Inflammatory macrophage treated with lipopolysaccharide for 1 hour (primary cell): ENCODE measurements at places on chromosomes 16 and 17.

- DNase-seq: no peak
These were observed 24.2 kb upstream of the TMC5 start for GRCh38 chr16:19393226-19394111.

GRCh38 chr16:71288570-71288889, 672 bp downstream of the CMTR2 start:
- no peak for DNase-seq

- no peak for DNase-seq
These were observed 14.2 kb upstream of the ZFHX3 start for GRCh38 chr16:73062001-73062616.

DNA sequence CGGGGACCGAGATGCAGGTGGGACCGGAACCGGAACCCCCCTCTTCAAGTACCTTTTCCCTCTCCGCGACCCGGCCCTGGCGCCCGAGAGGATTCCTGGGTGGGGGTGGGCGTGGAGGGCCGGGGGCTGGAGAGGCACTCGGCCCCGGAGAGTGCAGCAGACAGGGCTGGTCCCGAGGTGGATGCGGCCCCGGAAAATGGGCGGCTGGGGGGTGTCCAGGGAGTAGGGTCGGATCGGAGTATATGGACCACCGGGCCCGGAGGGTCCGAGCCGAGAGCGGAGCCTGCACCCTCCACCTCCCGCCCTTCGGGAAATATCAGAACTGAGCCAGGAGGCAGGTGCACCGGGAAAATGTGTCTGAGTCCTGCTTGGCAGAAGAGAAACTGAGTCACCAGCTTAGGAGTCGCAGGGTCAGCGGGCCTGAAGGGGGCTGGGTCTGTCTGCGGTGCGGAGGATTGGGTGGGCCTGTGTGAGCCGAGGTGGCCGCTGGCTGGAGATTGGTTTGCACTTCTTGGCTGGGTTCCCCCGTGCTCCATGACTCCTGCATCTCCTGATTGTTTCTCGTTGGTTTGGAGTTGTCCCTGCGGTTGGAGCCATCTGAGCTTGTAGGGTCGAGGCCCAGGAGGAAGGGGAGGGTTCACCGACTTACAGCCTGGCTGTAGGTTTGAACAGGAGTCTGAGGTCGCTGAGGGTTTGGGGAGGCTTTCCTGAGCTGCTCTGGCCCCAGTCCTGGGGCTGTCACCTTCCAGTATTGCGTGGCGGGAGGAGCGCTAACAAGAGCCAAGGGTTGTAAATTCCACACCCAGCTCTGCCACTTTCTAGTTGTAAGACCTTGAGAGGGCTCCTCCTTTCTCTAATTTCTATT, 518 bp downstream of the SH2B1 start:
- no peak for DNase-seq

DNA sequence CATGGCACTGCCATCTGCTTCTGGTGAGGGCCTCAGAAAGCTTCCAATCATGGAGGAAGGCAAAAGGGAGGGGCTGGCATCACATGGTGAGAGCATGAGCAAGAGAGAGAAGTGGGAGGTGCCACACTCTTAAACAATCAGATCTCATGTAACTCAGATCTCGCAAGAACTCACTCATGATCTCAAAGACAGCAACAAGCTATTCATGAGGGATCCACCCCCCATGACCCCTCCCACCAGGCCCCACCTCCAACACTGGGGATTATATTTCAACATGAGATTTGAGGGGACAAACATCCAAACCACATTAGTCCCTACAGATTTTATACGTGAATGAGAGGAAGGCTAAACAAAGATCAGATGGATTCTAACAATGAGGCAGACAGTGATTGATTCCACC, 8.9 kb upstream of the TMEM132E start:
- DNase-seq: no peak

DNA sequence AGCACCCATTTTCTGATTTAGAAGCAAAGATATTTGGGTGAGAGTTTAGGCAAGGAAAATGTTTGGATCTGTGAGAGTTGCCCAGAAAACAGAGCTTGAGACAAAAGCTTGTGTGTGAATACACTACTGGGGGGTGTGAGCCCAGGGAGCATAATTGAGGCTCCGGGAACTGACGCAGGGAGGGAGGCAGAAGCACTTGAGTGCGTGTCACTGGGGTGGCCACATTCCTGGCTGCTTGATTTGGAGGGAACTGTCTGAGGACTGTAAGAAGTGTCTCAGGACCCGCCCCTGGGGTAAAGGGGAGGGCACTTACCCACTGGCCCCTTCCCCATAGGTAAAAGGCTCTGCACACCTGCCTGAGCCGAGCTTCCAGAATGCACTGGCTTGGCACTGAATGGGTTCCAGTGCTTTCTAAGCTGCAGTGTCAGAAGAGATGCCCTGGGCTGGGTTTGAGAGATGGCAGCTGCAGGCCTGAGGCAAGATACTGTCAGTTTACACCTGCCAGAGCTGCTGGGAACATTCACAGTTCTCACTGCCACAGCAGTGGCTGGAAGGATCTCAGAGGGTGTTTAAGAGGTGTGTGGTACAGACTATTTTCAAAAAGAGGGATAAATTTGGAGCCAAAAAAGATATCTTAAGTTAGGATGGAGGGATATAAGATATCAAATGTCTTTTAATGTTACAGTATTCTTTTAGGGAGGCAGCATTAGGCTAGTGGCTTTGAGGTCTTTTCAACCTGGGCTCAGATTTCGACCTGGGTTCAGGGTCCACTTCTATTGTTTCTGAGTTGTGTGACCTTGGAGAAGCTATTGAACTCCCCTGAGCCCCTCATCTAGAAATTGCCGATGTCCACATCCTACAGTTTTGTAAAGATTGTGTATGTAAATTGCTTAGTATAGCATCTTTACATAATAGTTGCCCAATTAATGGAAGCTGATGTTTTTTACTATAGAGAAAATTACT, 6.9 kb upstream of the TEX2 start:
- no peak for DNase-seq

DNA sequence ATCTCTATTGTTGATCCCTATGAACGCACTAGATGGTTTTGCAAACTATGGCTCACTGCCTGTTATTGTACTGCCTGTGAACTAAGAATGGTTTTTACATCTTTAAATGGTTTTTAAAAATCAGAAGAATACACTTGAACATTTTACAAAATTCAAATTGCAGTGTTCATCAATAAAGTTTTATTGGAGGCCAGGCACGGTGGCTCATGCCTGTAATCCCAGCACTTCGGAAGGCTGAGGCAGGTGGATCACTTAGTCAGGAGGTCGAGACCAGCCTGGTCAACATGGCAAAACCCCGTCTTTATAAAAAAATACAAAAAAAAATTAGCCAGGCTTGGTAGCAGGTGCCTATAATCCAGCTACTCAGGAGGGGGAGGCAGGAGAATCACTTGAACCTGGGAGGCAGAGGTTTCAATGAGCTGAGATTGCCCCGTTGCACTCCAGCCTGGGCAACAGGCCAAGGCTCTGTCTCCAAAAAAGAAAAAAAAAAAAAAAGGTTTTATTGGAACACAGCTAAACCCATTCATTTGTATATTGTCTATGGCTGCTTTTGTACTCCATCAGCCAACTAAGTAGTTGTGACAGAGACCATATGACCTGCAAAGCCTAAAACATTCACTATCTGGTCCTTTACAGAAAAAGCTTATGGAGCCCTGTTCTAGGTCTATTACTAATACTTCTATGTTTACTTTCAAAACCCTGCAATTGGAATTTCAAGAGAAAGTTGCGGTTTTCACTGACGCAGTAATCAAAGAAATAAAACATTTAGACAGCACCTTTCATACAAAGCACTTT, 18.9 kb downstream of the IKZF3 start:
- no peak for DNase-seq

GRCh38 chr16:72073560-72074230, 10.7 kb downstream of the HPR start:
- DNase-seq: no peak

- peak; percentile 30 for DNase-seq
These were observed 2.8 kb upstream of the DNAI2 start for GRCh38 chr17:74271281-74271680.

GRCh38 chr16:31298958-31299357, 39.2 kb downstream of the ITGAM start:
- DNase-seq: no peak

DNA sequence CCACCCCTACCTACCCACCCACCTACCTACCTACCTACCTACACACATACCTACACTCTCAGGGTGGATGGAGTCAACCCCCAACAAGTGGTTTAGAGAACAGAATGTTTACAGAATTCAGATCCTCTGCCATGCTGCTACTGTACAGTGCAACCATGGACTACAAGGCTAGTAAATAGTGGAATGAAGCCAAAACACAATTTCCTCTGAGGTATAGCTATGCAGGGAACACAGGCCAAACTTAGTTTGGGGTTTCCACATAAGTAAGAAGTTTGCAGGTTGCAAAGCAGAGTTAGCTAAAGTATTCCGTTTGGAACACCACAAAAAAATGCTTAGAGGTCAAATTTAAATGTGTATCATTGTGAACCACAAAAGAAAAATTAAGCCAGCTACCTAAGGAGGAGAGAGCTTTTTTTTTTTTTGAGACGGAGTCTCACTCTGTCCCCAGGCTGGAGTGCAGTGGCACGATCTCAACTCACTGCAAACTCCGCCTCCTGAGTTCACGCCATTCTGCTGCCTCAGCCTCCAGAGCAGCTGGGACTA, 2.7 kb upstream of the AP1G1 start:
- no peak for DNase-seq

DNA sequence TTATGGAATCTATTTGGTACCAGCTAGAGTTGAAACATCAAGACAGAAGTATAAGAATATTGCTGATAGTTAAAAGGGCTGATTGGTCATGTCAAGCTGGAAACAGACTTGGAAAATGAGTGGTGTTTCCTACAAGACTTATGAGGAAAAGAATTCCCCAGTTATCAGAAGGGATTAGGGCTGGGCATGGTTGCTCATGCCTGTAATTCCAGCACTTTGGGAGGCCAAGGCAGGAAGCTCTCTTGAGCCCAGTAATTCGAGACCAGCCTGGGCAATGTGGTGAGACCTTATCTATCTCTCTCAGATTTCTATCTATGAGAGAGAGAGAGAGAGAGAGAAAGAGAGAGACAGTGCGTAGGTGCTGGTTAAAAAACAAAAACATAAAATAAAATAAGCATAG, 139.5 kb upstream of the PMFBP1 start:
- DNase-seq: no peak

DNA sequence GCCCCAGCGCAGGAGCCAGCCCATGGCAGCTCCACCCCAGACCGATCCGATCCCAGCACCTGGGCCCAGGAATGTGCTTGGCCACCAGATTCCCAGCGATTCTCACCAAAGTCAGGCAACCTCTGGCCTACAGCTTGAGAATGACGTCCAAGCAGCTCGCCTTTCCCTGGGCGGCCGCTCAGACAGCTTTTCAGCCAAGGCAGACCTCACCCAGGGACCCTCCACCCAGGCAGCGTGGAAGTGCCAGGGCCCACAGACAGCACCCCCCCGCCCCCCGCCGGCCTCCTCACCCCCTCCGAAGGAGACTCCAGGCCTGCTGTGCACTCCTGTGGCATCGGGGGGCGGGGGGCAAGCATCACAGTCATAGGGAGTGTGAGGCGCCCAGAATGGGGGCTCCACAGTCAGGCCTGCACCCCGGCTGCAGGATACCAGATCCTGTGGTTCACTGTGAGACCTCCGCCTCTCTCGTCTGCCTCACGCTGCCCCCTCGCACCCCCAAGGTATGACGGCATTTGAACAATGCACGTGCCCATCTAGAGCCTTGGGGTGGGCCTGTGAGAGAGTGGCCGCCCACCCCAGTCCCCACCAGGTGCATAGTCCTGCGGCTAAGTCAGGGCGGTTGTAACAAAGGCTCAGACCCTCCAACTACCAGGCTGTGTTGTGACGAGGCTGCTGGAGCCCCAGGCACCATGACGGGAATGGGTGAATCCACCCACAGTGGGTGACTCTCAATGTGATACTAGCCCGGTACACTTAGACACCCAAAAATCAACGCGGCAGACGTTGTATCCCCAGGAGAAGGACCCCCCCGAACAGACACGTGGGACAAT, 6.0 kb downstream of the CEP295NL start:
- DNase-seq: no peak

- peak; percentile 29 for DNase-seq
These were observed 4.8 kb downstream of the LGALS3BP start for GRCh38 chr17:78974635-78975591.

GRCh38 chr17:31078290-31078689, 16.5 kb upstream of the NF1 start:
- DNase-seq: no peak

DNA sequence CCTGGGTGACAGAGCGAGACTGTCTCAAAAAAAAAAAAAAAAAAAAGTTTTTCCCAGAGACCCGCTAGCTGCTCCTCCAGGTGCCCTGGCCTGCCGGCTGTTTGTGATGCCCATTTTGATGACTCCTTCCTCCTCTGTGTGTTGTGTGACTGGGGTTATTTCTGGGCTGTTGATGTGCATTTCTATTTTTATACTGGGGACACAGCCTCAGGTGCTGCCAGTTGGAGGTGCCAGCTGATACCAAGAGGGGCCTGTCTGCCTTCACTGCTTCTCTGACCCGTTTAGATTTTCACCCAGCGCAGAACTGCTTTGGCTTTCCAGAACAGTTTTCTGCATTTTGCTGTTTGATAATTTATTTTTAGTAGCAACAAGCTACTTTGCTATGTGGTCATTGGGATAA, 6.7 kb downstream of the PLA2G15 start:
- no peak for DNase-seq

DNA sequence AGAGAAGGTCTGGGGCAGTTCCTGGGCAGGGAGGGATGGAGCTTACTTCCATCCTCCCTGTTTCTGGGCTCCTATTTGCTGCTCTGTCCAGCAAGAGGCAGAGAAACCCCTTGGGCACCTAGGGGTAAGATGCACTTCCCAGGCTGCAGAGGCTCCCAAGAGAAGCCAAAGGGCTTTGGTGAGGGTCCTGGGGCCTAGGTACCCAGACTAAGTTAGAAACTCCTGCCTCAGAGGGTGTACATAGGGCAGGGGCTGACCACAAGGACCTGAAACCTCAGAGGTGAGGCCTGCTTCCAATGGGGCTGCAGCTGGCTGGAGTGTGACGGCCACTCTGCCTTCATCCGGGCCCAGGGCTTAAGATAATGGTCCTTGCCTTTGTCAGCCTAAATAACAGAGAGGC, 1.6 kb upstream of the ARMC7 start:
- DNase-seq: no peak

DNA sequence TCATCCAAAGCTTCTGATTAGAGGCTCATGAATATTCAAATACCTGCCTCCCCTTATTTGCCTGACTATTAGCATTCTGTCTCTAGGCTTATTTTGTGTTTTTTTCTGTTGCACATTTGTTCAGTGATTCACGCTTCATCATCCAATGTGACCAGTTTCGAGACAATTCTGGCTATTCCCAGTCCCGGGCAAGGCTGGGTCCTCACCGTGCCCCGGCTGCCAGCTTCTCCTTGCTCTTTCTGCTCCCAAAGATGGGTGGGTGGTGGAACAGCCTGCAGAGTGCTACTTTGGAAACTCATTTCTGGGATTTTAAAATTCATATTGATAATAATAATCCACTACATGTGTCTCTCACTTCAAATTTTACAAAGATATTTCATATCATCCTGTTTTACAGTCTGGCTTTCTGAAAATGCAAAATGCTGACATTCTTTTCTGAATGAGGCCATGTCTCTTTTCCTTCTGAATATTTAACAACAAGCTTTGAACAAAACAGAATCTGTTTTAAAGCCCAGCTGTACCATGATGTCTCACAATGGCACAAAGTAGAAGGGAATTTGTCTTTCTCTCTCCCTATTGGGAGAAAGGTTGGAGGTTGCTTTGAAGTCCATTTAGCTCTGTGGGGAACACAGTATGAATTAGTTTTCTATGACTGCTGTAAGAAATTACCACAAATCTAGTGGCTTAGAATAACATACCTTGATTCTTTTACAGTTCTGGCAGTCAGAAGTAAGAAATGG, 116.9 kb upstream of the CDH13 start:
- no peak for DNase-seq
